ENCODE measurements at places on chromosomes 4 and X.

GRCh38 chr4:109972786-109973528 lies 60.3 kb downstream of the EGF start:
- no peak for DNase-seq

DNA sequence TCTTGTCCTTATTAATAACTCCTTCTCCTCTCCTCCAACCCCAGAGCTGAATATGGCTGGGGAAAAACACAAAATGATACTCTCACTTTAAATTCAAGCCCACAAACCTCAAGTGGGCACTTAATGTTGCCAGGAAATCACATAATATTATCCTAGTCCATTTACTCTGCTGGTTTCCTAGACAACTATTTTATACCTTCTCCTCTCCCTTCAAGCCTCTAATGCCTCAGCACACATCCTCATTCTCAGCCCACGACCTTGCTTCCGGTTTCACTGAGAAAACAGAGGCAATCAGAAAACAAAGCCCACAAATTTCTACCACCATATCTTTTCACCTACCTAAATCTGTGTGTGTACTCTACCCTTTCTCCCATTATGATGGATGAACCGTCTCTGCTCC lies 12.1 kb upstream of the CLCN5 start:
- DNase-seq: no peak

- no peak for DNase-seq
Measured at GRCh38 chr4:24770032-24770584, 25.3 kb upstream of the SOD3 start.

DNA sequence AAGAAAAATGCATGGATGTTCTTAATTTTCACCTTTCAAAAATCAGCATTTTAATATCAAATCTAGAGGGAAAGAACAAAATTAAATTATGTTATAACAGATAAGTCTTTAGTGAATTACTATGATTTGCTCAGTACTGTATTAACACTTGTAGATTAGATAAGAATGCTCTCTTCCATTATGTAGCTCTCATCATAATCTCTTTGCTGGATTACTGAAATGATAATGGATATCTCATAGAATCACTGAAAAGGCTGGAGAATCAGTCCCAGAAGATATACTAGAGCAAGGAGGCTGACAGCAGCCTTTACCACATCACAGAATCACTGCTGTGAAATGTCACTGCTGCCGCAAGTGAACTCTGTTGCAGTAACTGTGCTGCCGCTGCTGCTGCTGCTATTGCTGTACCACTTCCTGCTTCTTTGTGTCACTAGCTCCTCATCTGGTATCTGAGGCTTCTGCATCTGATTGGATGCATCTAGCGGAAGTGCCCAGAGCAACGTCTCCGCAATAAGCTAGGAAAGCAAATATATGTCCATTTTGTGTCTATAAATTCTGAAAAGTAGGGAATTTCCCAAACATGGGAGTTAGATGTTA lies 738.2 kb downstream of the ADGRL3 start:
- DNase-seq: no peak

GRCh38 chr4:109810552-109811387 lies 4.8 kb upstream of the GAR1 start:
- DNase-seq: no peak

DNA sequence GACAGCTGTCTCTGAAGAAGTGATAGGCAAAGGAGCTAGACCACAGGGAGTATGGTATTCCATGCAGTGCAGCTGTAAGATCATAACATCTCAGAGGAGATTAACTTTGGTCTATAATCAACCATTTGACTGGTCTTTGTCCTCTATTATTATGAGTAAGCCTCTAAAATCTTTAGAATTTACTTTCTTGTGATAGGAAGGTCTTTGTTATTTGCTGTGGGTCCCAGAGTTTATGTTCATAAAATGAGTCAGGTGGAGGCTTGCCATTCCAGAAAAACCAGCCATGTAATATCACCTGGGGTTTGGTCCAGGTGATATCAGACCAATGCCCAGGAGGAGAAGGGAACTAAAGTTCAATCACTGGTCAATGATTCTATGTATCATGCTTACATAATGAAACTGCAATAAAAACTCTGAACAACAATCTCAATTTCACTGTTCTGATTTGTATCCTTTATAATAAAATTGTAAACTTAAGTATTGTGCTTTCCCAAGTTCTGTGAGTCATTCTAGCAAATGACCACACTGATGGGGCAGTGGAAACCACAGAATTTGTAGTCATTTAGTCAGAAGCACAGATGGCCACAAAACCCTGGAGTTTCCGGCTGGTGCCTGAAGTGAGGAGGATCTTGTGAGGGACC lies 239.6 kb upstream of the TRAM1L1 start:
- DNase-seq: no peak

- DNase-seq: no peak
Measured at GRCh38 chr4:94516999-94517398, 65.3 kb downstream of the PDLIM5 start.

DNA sequence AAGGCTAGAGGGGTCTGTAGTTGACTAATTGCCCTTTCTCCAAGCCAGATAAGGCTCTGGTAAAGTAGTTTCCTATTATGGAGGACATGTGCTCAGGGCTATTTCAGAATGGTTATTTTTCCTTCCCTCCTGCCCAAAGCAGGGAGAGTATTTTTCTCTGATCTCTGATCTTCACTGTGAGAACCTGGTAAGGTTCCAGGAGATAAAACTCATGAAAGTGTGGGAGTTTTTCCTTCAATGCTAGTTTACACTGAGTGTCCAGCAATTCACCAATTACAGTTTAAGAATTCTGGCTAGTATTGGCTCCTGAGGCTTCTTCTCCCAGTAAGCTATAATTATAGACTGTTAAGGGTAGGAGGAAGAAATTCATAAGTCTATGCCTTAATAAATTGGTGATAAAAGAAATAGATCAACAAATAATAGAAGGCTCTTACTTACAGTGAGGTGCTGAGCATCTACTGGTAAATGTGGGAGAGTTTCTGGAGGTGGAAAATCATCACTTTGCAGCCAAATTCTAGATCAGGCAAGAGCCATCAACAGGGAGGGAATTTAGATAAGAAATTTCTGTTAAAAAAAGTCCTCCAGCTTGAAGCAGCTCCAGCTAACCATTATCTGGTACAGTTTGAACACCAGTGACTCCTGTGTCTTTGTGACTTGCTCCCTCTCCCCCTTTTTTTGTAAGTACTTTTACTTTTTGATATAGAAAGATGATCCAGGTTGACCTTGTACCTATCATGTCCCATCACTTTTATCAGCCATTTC lies 30.9 kb downstream of the CASP6 start:
- DNase-seq: no peak

DNA sequence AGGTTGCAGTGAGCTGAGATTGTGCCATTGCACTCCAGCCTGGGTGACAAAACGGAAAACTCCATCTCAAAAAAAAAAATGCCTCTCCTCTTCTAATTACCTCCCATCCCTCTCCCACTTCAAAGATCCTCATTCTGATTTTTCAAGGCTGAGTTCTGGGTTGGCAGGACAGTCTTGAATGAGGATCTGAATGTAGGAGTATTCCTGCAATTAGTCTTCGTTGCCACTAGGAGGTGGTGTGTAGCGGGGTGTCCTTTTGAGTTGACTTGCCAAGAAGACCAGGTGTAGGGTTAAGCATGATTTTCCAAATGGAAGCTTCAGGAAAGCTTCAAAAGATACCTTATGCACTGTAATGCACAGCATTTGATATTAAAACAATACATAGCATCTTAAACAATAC lies 169.9 kb downstream of the ASMT start:
- no peak for DNase-seq

- no peak for DNase-seq
Measured at GRCh38 chr4:189786447-189786846, 154.2 kb upstream of the FRG1 start.

GRCh38 chr4:80619070-80619674 lies 283.6 kb downstream of the CFAP299 start:
- DNase-seq: no peak

- DNase-seq: no peak
Measured at GRCh38 chrX:49040376-49040955, 2.7 kb downstream of the TFE3 start.

DNA sequence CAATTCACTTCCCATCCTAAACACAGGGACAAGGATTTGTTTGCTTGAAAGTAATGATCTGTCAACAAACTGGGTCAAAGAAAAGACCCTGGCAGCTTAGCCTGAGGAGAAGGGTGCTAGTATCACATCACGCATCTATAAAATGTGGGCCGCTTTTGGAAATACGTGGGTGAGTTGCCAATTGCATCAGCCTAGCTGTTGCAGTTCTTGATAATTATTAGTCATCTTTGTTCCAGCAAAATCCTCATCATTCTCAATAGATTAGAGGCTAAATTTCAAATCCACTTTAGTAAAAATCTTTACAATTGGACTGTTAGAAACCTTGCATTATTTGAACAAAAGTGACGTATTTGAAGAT lies 33.6 kb upstream of the TAPT1 start:
- DNase-seq: no peak

DNA sequence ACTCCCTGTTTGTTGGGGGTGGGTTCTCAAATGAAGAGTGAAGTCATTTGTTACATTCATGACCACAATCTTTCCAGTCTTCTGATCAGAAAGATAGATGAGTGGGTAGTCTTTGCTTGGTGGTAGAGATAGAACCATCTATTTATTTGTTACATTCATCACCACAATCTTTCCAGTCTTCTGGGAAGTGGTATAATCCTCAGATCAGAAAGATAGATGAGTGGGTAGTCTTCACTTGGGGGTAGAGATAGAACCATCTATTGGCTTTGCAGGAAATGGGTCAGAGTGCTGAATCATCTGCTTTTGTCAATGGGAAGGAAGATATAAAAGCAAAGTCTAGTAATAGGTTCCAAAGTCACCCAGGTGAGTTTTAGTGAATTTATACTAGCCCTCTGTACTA lies 64.2 kb upstream of the EPGN start:
- DNase-seq: no peak

DNA sequence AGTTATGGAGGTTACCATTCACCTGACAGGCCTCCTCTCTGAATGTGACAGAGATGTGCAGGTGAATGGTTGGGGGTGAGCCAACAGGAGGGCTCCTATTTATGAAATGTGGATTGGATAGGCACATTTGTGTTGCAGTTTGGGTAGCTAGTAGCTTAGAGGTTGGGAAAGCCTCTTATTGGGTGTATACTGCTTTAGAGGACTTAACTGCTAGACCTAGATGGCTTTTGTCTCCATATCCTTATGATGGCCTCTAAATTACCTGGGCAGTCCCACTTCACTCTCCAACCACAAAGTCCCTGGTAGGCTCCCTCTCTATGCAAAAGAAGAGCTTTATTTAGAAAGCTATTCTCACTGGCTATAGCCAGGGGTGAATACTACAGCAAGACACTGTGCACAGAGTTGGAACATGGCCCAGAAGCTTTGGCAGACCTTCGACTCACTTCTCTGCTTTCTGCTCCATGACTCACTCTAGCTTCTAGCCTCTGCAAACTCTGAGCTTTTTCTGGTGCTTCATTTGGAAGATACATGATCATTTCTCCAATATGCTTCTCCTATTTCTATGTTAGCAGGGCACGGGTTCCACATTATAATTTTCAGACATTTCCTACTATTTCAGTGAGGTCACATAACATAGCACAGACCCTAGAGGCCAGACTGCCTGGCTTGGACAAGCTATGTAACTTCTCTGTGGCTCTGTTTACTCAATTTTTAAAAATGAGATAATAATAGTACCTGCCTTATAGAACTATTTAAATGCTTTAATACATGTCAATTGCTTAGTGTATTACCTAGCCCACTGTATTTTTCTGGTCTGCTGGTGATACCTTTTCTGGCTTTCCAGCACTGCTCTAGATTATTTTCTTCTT lies 6.0 kb upstream of the VGLL1 start:
- DNase-seq: no peak

DNA sequence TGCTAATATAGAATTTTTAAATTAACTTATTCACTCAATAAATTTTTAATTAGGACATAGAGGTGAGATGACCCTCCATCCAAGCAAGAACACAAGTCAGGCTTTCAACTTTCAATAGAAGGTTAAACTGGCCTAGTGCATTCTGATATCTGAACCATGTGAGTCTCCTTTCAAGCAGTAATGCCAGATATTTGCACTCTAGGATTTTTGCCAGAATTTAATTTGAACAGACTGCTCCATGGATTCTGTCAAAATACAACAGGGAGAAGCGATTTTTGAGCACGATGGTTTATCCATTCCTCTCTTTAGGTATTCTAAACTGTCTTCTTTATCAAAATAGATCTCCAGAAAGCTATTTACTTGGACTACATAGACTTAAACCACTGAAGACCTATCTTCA lies 72.0 kb upstream of the DCLK2 start:
- DNase-seq: no peak

GRCh38 chr4:174663216-174663615 lies 140.9 kb upstream of the HPGD start:
- no peak for DNase-seq

DNA sequence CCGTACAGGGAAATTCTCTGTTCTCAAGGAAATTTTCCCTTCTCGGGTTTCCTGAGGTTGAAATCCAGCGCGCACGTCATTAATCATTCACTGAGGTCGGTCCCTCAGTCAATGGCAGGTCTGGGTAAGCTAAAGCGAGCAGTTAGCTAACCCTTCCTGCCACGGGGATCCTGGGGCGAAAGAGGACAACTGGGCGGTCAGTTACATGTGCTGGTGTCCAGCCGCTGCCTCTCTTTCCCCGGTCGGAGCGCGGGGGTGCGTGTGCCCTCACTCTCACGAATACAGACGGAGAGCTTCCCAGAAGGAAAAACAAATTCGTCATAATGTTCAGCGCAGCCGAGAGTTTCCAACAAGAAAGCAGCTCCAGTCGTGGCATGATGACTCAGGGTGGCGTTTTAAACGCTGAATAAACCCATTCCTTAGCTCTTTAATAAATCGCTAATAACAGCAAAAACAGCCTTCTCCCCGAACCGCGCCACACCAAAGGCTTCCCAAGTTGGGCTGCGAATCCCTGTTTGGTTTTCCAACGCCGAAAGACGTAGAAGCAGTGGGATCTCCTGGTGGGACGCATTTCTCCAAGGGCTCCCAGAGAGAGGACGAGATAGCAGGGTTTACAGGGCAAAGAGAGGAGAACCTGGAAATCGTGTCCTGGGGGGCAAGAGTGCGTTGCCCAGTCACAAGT lies 752 bp upstream of the FGF5 start:
- no peak for DNase-seq

GRCh38 chr4:112637552-112637866 lies 566 bp downstream of the LARP7 start:
- DNase-seq: no peak

DNA sequence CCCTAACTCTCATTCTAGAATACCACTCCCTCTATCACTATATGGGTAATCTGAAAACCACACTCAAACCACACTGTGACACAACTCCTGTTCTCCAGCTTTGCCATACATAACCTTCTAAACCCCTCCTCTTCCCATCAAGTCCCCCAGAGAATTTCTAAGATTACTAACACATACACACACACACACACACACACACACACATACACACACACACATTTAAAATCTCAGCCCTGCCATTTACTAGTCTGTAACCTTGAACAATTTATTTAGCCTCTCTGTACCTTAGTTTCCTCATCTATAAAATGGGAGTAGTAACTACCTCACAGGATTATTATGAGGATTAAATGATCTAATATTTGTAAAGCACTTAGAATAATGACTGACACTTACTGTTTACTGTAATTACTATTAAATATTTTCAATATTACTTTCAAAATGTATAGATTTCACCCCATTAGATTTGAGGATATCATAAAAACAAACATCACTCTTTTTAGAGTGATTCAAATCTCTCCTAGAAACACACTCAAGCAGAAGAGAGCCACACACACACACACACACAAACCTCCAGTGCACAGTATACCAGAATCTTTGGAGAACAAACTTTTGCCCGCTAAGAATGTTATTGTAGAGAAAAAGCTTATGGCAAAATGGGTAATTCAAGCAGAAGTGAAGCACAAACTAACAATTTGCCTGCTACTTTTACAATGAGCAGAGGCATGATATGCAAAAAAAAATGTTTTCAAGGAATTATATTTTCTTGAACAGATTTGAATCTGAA lies 3.8 kb downstream of the ANKRD50 start:
- no peak for DNase-seq
